ENCODE measurements at places on chromosomes 2 and 18.
A peak's percentile ranks its signal among the peaks of the same experiment; 100 is the strongest.

DNA sequence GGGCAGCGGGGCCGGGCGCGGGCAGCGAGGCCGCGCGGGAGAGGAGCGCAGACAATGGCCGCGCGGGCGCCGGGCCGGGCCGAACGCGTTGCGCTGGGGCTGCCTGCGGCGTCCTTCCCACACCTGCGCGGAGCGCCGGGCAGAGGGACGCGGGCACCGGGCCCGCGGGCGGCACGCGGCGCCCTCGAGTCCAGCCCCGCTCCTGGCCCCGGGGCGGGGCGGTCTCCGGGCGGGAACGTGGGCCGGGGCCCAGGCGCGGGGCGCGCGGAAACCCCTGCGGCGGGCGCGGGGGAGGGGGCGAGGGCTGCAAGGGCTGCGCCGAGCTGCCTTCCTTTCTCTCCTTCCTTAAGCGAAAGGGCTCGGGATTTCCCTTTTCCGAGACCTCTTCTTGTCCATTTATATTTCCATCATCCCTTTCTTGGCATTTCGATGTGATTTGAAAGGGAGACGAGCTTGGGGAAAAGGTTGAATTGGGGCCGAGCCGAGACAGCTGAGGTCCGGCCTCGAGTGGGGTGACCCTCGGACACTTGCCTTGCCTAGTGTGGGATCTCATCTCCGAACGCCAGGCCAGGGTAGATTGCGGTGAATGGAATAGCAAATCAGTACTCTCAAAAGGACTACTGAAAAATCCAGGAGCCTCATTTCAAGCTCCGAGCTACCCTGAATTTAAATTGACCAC is 676 bp downstream of the KLHL23 start:
- no peak for DNase-seq

DNA sequence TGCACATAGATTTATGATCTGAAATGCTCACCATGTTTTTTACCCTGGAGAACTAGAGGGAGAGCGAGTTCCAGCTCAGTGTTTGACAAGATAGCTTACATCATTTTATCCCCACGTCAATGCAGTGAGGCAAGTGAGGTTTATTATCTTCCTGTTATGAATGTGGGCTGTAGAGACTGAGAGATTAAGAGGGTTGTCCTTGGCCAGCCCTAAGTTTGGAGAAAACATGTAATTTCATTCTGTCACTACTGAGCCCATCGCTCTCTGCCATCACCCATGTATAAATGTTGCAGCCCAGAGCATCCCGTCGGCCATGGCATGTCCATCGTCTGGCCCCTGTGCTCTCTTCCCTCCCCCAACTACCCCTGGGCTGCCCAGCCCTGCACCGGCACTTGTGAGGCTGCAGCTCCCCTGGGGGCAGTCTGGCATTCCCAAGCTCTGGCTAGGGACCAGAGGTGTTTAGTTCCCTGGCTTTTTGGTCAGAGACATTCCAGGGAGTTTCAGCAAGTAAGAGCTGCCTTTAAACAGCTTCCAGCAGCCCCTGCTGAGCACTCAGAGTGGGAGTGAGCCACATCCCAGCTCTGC is 136.7 kb downstream of the ANTXR1 start:
- DNase-seq: no peak

- DNase-seq: no peak
Observed at GRCh38 chr2:7755879-7756278, 838.7 kb downstream of the RNF144A start.

GRCh38 chr2:86622519-86623042 is 1.1 kb downstream of the RNF103 start:
- DNase-seq: peak; percentile 15

DNA sequence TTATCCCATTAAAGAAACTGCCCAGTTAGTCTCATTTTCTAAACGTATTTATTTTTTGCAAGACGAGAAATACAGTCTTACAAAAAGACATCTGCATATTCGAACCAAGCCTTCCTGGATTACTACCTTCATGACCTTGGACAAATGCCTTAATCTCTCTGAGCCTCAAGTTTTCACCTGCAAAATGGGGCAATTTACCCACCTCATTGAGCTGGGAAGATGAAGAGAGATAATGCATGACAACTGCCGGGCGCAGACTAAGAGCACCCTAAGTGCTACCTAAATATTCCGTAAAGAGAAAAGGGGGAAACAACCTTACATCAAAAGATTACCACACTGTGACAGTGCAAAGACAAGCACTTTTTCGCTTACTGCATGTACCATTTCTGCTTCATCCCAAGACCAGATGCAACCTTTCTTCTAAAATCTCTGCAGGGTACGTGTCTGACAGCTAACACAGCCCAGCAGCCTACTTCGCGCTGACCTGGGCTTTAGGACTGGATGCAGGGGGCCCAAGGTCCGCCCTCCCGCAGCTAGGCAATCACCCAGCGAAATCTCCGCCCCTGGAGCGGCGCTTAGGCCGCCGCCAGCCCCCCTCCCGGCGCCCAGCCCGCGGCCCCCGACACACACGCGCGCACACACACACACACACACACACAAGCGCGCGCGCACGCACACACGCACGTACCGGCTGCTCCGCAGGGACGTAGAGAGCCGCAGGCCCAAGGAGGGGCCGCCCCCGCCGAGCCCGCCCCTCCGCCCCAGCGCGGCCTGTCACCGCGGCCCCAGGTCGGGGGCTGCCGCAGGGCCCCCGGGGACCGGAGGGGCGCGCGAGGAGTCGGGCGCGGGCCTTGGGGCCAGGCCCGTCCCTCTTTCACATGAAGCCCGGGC is 766 bp downstream of the MAP3K2 start:
- peak; percentile 59 for DNase-seq

DNA sequence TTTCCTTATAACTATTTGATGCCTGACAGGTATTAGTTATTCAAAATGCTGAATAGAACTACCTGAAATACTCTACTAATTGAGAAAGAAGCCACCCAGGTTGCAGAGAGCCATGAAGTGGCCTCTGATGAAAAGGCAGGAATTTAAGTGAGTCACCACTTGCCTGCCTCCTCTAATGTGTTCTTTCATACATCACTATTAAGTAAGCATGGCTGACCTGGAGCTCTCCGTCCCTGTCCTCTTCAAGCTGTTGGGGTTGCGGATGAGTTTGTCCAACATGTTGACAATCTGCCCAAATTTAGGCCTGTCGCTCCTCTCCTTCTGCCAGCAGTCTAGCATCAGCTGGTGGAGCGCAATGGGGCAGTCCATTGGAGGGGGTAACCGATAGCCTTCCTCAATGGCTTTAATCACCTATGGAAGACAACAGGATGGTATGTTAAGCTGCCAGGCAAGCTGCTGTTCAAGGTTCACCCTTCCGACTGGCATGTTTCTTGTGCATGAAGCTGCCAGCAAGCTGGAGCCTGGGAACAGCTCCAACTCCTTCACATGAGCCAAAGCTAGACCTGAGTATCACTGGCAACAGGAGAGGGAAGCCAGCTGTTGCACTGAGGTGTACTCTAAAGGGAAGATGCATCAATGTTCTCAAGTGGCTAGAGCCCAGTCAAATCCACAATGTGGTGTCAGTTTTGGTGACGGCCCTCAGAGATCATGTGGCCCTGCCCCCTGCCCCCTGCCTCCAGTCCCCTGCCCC is 142.2 kb downstream of the EPHA4 start:
- DNase-seq: peak; percentile 93
